Esophagus (tissue), 2 donors: ENCODE measurements at places on chromosomes 2 and 18. TPM values are rescaled to one million over a fixed set of nuclear protein-coding genes. Genes with fewer than 3 reads are reported as not detected.

HTR2B gene
- 0.49 TPM for polyA plus RNA-seq

TBR1 gene
- polyA plus RNA-seq: 0.02 TPM

UGT1A3 gene
- 0.07 TPM for polyA plus RNA-seq

ZNF2 gene
- polyA plus RNA-seq: 1.2 TPM

MREG gene
- polyA plus RNA-seq: 26.0 TPM

CCBE1 gene
- 0.34 TPM for polyA plus RNA-seq

ADCY3 gene
- polyA plus RNA-seq: 15.2 TPM

AQP12B gene
- polyA plus RNA-seq: not detected

ADAM23 gene
- 1.6 TPM for polyA plus RNA-seq

SERPINB13 gene
- 228 TPM for polyA plus RNA-seq

VWA3B gene
- polyA plus RNA-seq: 0.02 TPM

VIL1 gene
- polyA plus RNA-seq: 0.02 TPM

DOK6 gene
- polyA plus RNA-seq: 0.07 TPM

STAT4 gene
- polyA plus RNA-seq: 0.75 TPM

AGBL5 gene
- polyA plus RNA-seq: 10.6 TPM

TUBA3E gene
- polyA plus RNA-seq: not detected

ALPG gene
- polyA plus RNA-seq: not detected

SERPINB2 gene
- 241 TPM for polyA plus RNA-seq

SLC8A1 gene
- polyA plus RNA-seq: 0.26 TPM

PCARE gene
- polyA plus RNA-seq: 0.22 TPM

RASGRP3 gene
- polyA plus RNA-seq: 0.55 TPM

RAB6D gene
- 0.02 TPM for polyA plus RNA-seq

FBXO41 gene
- 0.92 TPM for polyA plus RNA-seq
